Vagina (tissue), 2 donors: ENCODE measurements at places on chromosomes 12 and 14.

GRCh38 chr12:39239490-39240486 is 203.1 kb downstream of the KIF21A start:
- no peak for DNase-seq

- DNase-seq = no peak
Measured at GRCh38 chr12:108418164-108418890, 79.2 kb upstream of the CMKLR1 start.

GRCh38 chr14:46596236-46596635 is 55.3 kb downstream of the RPL10L start:
- DNase-seq = no peak

DNA sequence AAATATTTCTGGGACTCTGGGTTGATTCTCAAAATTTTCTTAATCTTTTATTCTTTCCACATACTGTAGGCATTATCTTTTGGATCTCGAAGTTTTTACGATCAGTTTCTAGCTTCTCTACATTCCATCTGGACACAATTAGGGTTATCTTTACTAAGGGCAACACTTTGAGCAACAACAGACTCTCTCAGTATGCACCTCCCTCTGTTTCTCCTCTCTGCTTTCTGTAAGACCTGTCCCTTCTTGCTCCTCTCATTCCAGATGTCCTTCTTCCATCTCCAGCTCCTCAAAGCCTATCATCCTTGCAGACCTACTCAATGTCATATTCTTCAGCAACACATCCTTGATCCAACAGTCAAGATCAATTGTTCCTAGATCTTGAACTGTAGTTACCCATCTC is 457.0 kb downstream of the SLC6A15 start:
- DNase-seq = no peak

- no peak for DNase-seq
Measured at GRCh38 chr12:25550186-25550585, 2.9 kb downstream of the LMNTD1 start.

- DNase-seq = no peak
Measured at GRCh38 chr14:75577090-75577489, 1.3 kb upstream of the FLVCR2 start.

DNA sequence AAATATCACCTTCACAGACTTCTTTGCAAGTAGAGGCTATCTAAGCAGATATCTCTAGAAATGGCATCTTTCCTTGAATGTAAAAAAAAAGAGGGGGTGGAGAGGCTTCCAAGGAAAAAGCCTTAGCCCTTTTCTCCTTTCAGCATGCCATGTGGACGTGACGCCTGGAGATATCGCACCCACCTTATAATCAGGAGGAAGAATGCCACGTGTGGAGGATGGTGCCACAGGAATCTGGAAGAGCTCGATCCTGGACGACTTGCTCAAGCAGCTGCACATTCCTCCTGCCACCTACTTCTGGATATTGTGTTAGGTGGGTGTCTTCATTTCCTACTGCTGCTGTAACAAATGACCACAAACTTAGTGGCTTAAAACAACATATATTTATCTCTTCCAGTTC is 203.6 kb downstream of the NUAK1 start:
- DNase-seq = no peak

DNA sequence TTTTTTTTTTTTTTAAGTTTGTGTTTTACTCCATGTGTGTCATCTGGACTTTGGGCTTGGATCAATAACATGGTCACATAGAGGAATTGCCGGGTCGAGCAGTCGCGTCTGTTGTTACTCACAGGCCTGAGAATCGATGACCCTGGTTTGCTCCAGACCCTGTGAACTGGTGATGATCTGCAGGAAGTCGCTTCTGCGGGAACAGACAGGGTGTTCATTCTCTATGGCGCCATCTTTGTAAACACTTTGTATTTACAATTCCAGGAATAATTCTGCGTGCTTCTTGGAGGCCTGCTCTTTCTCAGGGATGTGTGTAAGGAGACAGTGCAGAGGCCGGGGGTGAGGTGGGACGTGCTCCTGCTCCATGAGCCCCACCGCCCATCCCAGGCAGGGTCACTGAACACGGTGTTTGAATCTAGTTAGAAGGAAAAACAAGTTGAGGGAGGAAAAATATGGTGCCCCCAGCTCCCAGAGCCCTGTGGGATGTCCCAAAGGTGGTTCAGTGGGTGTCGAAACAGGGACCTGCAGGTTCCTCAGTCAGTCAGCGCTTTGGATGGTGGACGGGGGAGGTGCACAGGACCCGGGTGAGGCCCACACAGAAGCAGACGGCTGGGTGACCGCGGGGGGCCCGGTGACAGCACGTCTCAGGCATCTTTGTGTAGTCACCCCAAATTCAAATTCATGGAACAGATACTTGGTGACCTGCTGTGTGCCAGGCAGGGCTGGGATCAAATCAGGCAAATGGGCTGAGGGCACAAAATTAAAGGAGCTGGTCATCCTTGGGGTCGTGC is 58.8 kb downstream of the ADGRD1 start:
- DNase-seq = no peak

- DNase-seq = no peak
Measured at GRCh38 chr12:29025937-29026336, 123.1 kb upstream of the FAR2 start.

DNA sequence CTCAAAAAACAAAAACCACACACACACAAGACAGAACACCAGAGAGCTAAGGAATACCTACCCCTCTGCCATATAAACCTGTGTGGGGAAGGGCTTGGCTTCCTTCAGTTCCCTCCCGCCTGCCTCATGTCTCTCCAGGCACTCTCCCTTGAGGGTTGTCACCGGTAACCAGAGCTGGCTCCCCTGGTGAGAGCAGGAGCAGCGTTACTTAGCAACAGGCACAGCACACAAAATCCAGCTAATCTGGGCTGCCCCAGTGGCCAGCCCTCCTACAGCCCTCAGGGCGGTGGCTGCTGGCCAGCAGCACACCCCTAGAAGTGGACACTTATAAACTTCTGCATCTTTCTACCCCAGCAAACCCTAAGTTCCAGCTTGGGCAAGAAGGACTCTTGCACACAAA is 21.6 kb upstream of the NR4A1 start:
- DNase-seq = no peak

GRCh38 chr12:5348491-5348890 is 83.4 kb upstream of the NTF3 start:
- DNase-seq = no peak

DNA sequence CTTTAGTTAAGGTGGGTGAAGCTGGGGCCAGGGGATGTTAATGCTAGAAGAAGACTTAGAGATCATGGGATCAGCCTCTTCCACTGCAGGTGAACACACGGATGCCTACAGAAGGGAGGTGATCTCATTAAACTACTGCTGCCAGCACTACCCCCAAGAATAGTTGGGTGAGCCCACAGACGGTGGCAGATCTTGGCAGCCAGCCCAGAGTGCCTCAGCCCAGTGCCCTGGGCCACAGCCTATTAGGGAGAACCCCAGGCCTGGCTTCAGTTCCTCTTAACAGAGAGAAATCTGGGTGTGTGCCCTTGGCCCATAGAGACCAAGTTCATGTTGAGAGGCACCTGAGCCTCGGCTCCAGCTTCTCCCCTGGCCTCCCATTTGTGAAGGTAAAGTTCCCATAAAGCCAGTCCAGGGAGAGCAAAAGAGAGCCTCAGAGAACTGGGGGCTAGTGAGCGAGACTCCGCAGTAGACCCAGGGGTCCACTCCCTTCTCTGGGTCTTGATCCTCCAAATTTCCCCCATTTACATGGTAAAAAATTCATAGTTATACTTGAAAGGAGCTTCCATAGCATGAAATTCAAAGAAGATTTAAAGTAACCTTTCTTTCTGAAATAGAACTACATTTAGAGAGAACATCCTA is 125.0 kb upstream of the CCND2 start:
- no peak for DNase-seq

- no peak for DNase-seq
Measured at GRCh38 chr12:5633106-5633505, 201.2 kb downstream of the NTF3 start.

GRCh38 chr12:124821252-124822200 is 42.1 kb downstream of the SCARB1 start:
- DNase-seq = no peak

- DNase-seq = no peak
Measured at GRCh38 chr14:65501328-65501727, 88.8 kb downstream of the FUT8 start.

DNA sequence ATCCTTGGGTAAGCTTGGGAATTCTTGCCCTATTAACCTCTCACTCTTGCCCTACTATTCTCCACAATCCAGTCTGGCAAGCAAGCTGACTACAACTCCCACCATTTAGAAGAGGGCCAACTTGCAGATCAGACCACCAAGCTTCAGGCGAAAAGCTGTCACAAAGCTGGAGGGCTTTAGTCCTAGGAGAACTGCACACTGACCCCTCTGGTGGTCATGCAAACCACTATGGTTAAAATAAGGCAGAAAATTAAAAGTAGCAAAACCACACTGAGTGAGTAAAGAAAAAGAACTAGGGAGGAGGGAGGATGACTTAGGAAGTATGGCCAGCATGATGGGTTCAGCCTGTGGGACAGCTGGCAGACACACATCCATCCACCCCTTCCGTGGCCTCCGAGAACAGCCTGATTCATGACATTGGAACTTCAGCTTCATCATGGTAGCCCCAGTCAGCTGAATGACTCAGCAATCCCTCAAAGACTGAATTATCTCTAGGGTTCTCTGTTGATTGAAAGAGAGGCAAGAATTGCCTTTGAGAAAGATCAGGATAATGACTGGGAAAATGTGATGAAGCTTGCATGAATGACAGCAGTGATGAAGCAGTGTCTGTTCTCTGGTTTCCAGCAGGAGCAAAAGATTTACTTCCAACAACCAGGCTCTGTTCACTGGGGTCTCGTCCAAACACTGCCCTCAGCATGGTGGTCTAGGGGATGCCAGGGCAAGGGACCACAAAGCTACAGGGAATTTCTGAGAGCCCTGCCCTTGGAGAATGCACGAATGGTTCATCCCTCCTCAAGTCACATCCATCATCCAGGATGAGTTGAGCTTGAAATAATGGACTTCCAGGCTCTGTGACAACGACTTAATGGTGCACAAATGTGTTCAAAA is 24.4 kb downstream of the PITPNM2 start:
- no peak for DNase-seq

DNA sequence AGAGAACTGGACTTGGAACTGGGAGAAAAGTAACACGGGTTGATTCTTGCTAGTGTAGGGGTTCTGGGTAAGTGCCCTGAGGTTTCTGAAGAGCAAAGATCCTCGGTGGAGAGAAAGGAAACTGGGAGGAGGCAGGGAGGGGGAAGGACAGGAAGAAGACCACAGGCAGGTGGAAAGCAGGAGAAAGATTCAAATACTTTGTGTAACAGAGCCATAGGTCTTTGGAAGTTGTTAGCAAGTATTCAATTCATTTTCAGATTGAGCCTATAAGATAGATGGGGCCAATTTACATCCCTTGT is 1.3 kb downstream of the PNP start:
- no peak for DNase-seq

GRCh38 chr14:22070119-22070982 is 396.7 kb upstream of the OR4E1 start:
- no peak for DNase-seq

DNA sequence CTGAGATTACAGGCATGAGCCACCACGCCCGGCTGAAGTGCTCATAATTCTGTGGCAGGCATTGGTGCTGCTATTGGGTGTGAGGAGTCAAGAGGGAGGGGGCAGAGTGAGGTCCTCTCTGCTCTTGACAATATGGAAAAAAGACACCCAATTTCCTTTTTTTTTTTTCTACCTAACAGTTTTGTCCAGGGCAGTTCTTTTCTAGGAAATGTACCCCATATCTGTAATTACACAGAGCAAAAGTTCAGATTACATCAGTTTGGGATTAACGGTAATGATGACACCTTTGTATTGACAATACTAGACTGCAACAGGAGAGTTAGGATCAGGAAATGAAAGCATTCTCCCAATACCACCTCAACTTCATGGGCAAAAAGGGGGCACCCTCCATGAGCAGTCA is 36.3 kb downstream of the IGF1 start:
- no peak for DNase-seq

DNA sequence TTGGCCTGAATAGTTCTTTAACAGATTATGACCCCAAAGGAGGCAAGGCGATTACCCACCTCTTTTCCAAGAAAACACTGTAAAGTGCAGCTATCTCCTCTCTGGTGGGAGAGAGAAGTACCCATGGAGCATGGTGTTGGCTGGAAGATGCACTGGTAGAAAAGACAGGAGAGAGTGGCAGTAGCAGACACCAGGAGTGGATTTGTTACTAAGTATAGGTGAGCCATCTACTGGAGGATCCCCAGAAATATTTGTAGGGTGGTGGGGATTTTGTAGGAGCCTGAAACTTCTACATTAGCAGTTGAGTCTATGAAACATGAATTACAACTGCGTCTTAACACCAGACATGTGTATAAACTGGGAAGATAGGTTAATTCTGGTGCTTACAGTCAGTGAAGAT is 148.0 kb downstream of the SLC38A4 start:
- no peak for DNase-seq
